NCI-H446 (cell line): ENCODE measurements at places on chromosomes 5 and 9.

- DNase-seq: no peak
These were observed 18.0 kb upstream of the CXCL14 start for GRCh38 chr5:135596788-135597187.

DNA sequence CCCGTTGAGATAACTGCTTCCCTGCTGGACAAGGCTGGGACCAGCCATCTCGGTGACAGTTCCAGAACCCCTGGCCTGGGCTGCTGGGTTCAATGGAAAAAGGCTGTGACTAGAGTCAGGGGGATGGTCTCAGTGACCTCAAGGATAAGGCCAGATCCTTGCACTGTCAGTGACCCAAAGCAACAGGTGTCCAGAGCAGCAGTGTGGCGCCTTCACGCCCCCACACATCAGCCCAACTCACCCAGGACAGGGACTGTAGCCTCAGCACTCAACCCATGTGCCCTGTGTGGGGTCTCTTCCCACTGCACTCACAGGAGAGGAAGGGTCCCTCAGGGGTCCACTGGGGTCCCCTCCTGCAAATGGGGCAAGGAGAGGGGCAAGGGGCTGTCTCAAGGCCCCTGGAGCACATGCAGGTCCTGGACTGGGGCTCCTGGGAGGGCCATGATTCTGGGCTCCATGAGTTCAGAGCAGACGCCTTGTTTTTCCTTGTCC, 698 bp upstream of the LCN2 start:
- DNase-seq: no peak

DNA sequence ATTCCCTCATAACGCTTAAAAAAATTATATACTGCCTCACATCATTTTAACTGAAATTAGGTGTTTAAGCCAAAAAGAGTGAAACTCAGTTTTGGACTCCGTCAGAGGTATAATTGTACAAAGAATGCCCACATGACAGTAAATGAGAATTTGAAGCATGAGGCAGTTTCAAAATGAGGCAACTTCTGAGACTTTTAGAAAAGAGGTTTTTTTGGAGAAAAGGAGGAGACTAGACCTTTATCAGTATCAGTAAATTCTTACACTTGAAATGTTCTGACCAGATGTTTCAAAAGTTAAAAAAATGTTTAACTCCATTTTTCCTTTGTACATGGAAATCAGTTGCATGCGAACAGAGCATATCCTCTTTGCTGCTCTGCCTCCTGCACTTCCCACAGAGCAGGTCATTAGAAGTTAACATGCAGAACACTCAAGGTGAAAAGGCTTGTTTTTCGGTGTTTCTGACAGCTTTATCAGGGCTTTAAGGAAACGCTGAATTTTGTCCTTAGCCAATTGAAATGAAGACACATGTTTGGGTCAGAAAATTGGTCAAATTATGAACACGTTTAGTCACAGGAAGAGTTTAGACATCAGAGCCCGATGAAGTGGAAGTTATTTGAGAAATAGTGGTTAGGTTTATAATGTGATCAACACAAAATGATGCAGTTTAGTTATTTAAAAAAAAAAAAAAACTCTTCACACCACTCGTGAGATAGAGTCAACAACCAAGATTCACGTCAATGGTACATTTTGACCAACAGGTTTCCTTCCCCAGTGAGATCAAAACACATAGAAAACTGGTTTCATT, 59.5 kb downstream of the PIK3R1 start:
- DNase-seq: no peak

- no peak for DNase-seq
These were observed 9.5 kb downstream of the DENND4C start for GRCh38 chr9:19239955-19240354.

DNA sequence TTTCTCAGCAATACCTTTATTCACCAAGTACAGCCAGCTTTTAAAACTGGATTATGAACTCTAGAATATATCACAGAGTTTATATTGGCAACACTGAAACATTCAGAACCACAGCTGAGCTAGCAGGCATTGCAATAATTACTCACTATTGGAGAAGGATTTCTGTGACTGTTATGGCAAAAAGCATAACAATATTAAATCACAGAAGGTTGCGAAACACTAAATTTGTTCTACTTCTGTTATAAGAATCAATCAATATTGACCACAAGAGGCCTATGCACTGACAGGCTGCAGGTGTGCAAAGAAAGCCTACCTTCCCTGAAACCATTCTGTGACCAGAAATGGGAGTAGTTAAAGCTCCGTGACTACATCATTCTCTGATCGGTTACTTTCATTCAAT, 59.2 kb downstream of the AP3B1 start:
- no peak for DNase-seq

DNA sequence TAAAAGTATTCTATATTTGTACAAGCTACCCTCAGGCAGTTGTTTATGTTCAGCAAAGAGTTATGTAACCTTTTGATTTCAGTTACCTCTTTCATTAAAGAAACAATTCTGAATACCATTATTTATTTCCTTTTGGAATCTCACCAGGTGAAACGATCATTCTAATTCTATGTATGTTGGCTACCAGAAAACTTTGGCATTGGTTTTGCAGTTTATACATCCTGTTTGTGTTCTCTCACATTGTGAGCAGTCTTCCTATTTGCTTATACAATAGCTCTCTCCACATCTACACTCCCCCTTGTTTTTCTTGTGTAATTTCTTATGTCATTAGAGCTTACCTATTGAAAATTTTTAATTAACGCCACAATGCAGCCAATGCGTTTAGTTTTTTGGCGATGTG, 276.0 kb upstream of the MPDZ start:
- DNase-seq: no peak

GRCh38 chr9:71990466-71990865, 69.9 kb downstream of the C9orf57 start:
- no peak for DNase-seq

- DNase-seq: no peak
These were observed 60.2 kb downstream of the PPARGC1B start for GRCh38 chr5:149790276-149790675.

- no peak for DNase-seq
These were observed 3.5 kb downstream of the SNCAIP start for GRCh38 chr5:122315521-122315920.

- no peak for DNase-seq
These were observed 27.5 kb downstream of the GPX3 start for GRCh38 chr5:151047814-151048425.

- DNase-seq: no peak
These were observed 505.5 kb upstream of the WWC1 start for GRCh38 chr5:167785901-167786300.

DNA sequence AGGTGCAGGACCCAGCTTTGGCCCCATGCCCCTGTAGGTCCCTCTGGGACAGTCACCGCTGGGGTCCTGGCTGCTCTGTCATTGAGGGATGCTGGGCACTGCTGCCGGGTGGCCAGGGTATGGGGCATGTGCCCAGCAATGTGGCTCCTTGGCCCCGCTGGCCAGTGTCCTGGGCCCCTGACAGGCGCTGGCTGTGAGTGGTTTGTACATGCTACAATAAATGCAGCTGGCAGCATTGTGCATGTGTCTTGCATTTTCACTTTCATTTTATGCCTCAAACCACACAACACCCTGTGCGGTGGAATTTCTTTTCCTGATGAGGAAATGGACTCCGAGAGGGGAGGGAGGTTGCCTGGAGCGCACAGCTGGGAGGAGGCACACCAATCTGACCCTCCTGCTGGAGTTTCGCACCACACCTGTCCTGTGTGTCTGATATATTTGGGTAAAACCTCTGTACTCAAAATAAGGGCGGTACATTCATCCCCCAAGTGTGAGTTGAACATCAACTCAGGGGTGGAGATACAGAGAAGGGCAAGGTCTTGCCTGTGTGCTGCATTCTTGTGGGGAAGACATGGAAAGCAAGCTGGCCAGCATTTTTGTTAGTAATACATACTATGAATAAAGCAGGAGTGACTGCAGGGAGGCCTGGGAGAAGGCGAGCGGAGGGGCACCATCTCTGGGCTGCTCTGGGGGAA, 11.7 kb downstream of the TSPAN17 start:
- DNase-seq: no peak

DNA sequence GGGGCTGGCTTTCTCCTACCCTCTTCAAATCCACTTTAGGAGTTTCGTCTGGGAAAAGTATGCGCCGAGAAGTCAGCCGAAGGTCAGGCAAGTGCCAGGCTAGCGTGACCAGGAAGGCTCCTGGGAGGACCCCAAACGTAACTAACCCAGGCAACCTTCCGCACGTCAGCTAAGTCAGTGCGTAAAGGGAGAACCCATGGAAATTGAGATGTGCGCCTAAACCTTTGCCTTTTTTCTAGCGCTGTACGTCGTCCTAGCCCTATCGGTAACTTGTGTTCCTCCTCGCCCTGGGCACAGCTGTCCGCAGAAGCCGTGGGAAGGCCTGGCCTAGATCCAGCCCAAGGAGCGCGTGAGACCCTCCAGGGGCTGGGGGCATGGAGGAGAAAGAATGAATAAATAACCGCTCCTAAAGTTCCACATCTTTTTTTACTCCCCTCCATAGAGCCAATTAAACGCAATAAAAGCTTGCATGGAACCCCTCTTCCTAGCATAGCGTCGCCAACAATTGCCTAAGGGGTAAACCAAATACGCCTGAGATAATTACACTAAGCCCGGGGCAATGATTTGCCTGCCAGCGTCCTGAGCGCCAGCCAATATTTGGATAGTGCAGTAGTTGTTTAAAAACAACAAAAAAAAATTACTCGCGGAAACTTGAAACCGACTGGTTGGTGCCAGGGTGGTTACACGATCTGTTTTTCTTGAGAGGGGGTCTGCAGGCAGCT, 4.0 kb upstream of the FOXB2 start:
- DNase-seq: no peak

- no peak for DNase-seq
These were observed 416.2 kb downstream of the SPOCK1 start for GRCh38 chr5:137082951-137083350.

DNA sequence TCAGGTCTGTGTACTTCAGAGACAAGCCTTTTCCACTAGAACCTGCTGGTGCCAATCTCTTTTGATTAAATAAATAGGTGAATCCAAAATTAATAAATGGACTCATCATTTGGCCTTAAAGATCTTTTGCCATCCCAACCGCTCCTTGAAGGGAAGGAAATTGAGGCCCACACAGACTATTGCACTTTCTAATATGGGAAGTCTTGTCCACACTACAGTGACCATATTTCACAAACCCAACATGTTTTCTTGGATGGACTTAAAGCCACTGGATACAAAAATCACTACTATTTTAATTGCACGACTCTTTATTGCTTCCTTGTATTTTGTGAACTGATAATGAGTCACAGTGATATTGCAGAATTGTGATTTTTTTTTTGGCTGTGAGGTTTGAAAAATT, 135.0 kb downstream of the DIRAS2 start:
- DNase-seq: no peak

GRCh38 chr5:17213938-17214337, 3.5 kb upstream of the BASP1 start:
- no peak for DNase-seq

GRCh38 chr5:58886315-58887207, 303.7 kb downstream of the RAB3C start:
- DNase-seq: peak; percentile 30

- peak; percentile 4 for DNase-seq
These were observed at the start of gene CDO1 for GRCh38 chr5:115816226-115817081. CDO1 (minus strand) TSS chr5:115816659; CDS start chr5:115816397, 262 bp downstream.

DNA sequence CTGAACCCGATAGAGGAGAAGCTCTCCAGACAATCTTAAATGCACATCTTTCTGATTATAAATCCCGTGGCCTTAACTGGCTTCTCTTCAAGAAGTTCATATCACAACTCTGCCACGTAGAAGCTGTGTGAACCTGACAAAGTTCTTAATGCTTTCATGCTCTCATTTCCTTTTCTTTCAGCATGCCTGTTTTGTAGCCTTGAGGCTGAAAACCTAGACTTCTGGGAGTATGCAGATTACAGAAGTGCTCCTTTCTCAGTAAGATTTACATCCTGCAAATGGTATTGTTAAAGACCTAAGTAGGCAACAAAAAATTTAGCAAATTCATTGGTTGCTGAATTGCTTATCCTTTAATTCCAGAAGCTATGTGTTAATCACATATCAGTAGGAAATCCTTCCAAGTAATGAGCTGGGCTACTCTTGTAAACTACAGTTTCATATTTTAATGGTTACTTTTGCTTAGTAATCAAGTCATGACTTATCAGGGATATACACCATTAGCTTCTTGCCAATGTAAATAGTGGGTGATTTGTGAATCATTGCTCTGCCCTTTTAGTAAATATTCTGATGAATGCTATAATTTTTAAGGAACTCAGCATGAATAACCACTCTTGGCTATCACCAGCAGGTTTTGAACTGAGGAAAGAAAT, 334.7 kb downstream of the FBXL7 start:
- no peak for DNase-seq

DNA sequence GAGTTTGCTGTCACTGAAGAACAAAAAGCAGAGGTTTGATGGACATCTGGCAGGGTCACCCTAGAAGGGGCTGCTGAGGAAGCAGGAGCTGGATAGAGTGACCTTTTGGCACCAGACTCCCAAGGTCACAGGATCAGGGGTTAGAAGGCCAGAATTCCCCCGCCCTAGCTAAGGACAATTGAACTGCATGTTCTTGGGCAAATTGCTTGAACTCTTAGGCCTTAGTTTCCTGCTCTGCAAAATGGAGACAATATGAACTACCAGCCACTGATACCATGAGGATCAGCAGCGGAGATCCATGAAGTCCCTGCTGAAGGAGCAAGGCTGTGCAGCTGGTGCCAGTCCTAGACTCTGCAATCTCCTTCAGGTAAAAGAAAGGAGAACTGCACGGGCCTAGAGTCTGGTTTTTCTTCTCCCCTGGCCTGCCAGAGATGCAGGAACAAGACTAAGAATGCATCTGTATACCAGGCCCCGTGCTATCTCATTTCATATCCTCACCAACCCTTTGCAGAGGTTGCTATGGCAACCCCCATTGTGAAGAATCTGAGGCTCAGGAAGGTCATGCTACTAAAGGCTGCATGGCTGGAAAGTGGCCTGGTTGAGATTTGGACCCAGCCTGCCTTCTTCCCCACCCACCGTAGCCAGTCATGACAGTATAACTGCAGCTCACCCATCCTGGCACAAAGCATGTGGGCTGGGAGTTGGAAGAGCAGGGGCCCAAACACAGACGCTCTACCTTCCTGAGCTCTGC, 33.7 kb downstream of the CAMK2A start:
- no peak for DNase-seq

DNA sequence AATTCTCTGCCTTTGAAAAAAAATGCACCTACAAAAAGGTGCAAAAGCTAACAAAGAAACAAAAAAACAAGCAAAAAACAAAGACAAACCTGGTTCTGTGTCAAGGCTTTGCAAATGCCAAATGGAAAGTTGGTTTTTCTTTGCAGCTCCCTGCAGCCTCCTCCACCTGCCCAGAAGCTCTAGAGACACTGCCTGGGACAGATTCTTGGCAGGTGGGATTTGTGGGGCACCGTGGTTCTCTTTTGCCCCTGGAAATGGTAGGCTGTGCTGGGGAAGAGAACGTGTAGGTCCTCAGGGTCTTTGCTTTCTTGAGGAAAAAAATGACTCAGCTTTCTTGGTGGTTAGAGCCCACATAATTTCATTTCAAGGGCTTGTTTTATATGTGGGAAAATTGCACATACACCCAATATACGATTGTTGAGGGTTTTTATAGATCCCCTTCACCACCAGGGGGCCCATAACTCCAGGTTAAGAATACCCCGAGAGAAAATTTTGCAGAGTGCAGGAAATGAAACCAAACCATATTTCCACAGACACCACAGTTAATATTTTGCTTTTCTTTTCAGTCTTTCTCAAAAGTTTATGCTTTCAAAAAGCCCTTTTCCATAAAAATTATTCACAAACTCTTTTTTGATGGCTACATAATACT, 58.7 kb downstream of the NXNL2 start:
- no peak for DNase-seq
